ENCODE measurements at places on chromosomes 5 and 9.
A peak's percentile ranks its signal among the peaks of the same experiment; 100 is the strongest.

DNA sequence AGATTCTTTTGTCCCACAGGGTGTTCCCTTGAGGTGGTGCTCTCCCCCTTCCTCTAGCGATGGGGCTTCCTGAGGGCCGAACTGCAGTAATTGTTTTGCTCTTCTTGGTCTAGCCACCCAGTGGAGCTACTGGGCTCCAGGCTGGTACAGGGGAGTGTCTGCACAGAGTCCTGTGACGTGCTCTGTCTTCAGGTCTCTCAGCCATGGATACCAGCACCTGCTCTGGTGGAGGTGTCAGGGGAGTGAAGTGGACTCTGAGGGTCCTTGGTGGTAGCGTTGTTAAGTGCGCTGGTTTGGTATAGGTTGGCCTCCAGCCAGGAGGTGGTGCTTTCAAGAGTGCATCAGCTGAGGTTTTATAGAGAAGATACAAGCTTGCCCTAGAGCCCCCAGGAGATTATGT, 20.4 kb upstream of the CEP72 start:
- no peak for DNase-seq

DNA sequence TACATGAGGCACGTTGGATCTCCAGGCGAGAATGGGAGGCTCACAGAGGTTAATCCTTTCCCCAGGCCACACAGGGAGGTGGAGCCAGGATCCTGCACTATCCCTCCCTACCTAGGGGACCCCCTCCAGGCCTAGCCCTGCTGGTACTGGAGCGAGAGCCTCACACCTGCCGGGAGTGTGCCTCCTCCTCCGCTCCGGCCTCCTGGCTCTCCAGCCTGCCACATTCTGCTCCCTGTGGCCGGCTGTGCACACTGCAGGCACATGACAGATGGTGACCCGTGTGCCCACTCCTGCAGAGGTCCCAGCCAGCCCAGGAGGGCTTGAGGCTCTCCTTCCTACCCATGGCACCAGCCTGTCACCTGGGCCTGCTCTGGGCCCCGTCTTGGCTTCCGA, 93.4 kb downstream of the RXRA start:
- DNase-seq, result no peak

DNA sequence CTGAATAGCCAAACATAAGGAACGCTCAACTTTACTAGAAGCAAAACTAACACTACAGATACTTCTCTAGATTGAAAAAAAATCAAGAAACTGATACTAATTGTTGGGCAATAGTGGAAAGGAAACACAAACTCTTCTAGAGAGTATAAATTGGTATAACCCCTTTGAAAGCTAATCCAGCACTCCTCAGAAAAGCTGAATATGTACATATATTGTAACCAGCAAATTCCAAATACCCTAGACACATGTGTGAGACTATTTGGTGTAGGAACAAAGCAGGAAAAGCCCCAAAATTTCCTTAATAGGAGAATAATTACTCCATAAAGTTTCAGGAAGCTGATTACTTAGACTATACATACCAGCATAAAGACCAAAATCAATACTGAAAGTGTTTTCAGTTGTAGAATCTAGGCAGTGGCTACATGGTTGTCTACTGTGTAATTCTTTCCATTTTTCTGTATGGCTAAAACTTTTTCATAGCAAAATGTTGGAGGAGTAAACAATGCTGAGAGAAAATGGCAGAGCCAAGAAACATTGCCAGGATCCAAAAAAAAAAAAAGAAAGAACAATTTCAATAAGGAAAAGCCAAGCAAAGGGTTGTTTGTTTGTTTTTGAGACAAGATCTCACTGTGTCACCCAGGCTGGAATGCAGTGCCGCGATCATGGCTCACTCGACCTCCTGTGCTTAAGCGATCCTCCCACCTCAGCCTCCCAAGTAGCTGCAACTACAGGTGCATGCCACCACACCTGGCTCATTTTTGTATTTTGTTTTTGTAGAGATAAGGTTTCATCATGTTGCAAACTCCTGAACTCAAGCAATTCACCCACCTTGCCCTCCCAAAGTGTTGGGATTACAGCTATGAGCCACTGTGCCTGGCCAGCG, 15.0 kb downstream of the SKP1 start:
- DNase-seq, result no peak

DNA sequence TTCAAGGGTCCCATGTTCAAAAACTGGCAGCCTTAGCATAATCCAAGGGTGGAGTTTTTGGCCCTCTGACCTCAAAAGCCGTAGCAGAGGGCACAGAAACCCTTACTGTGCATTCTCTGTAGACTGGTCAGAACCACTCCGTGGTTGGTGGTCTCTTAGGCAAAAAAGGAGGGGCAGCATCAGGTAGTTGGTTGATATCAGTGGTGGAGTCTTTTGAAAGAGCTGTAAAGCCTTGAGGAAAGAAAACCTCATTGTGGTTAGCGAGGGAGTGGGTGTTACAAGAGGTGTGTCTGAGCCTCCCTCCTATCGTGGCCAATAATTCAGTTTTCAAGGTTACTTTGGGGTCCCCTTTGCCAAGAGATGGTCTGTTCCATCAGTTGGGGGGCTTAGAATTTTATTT, 40.9 kb downstream of the ARHGEF28 start:
- DNase-seq, result no peak

DNA sequence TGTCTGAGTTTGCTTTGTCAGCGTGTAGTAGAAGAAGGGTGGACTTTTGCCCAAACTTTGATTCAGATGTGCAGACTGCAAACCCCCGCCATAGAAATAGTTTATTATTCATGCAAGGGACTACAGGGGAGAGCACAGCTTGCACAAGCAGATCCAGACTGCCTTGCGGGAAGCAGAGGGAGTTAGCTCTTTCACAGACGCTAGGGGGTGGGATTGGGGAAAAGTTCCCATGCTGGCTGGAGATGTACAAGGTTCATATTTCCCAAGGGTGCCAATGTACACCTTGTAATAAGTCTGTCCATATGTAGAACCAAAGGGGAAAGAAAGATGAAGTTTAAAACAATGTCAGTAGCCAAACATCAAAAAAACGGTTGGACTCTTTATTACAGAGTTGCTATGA, 749.7 kb upstream of the COX7C start:
- no peak for DNase-seq

DNA sequence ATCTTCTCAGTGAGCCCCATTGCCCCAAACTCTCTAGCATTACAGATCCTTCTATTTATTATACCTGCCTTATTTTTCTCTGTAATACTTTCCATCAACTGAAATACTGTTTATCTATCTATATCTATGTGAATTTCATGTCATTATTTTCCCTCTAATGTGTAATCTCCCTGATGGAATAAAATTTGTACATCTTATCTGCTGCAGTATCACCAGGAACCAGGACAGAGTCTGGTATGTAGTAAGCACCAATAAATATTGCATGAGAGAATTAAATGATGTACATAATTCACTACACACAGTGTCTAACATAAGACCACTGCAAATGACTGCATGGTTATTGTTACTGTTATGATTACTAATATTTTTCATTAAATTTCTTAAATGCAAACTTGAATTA, 759.1 kb downstream of the PRELID2 start:
- DNase-seq, result no peak

- no peak for DNase-seq
Observed at GRCh38 chr5:1352231-1353219, 7.6 kb upstream of the CLPTM1L start.

- no peak for DNase-seq
Observed at GRCh38 chr5:178121391-178122276, 8.3 kb downstream of the N4BP3 start.

DNA sequence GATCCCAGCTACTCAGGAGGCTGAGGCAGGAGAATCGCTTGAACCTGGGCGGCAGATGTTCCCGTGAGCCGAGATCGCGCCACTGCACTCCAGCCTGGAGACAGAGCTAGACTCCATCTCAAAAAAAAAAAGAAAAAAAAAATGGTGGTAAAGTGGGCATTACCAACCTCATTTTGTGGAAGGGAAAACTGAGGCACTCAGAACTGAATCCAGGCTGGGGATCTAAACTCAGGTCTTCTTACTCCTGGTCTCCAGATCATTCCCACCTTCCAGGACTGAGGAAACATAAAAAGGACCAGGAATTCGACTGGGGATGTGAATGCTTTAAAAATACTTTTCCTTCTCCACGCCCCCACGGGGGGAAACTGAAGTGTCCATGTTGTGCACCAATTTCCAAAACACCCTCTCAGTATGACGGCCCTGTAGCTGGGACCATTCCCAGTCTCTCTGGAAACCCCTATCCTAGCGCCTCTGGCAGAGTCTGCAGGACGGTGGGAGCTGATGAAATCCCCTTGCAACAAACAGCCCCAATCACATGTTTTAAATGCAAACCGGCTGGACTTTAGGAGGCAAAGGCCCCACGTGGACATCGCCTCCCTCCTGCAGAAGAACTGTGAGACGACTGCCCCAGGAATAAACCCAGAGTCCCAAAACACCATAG, 8.9 kb upstream of the AKNA start:
- no peak for DNase-seq

DNA sequence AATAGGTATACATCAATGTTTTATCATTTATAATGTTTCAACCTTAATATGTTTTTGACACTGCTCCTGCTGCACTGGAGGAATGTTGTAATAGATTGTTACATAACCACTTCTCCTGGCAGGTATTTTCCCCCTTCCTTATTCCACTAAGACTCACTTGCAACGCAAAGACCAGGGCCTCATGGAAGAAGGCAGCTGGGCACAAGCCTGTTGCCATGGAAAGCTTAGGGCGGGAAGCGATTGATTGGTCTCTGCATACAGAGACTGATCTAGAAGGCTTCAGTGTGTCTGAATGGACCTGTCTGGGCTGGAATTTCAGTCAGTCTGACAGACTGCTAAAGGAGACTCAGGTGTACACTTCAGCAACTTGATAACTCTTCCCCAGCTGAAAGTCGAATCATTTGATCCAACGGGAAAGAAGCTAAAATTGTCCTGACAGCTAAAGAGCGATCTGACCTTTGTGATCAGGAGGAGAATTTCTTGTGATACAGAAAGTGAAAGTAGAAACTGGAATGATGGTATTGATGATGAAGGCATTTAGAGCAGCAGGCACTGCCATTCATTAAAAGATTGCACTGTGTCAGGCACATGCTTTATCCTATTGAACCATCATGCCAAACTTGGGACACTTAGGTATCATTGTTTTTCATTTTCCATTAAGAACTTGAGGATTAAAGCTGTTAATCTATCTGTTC, 65.1 kb downstream of the GRIA1 start:
- DNase-seq, result no peak

DNA sequence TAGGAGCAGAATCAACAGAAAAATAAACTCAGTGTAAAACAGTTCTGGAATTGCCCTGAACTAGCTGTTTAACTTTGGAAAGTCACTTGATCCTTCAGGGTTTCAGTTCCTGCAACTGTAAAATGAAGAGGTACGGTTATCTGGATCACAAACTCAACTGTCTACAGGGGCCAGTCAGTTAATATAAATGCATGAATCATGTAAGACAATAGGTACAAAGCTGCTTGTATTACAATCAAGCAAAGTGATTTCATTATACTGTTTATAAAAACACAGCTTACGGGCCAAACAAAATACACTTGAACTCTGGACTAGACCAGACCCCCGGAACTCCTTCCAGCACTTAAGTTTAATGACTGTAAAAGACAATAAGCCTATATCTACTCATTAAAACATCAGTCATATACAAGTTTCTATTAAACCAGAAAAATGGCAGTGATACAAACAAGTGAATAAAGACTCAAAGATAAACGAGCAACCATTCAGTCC, 73.0 kb downstream of the MRPS27 start:
- DNase-seq, result no peak

DNA sequence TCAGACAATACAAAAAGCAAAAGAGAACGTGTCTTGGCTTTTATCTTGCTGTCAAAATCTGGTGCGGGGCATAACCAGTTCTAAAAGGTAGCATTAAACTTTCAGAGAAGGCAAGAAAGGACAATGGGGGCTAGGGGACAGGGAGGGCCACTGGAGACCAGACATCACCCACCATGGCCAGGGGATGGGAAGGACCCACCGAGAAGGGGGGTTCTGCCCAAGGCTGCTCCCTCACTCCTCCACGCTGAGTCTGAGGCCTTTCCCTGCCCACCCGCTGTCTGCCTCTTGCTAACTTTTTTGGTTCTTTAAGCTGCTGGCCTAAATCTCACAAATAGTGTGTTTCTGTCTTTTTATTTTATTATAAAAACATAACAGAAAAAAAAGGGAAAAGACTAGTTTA, 33.6 kb downstream of the ATPSCKMT start:
- DNase-seq, result no peak

- no peak for DNase-seq
Observed at GRCh38 chr5:9533096-9533495, 12.8 kb downstream of the SEMA5A start.

DNA sequence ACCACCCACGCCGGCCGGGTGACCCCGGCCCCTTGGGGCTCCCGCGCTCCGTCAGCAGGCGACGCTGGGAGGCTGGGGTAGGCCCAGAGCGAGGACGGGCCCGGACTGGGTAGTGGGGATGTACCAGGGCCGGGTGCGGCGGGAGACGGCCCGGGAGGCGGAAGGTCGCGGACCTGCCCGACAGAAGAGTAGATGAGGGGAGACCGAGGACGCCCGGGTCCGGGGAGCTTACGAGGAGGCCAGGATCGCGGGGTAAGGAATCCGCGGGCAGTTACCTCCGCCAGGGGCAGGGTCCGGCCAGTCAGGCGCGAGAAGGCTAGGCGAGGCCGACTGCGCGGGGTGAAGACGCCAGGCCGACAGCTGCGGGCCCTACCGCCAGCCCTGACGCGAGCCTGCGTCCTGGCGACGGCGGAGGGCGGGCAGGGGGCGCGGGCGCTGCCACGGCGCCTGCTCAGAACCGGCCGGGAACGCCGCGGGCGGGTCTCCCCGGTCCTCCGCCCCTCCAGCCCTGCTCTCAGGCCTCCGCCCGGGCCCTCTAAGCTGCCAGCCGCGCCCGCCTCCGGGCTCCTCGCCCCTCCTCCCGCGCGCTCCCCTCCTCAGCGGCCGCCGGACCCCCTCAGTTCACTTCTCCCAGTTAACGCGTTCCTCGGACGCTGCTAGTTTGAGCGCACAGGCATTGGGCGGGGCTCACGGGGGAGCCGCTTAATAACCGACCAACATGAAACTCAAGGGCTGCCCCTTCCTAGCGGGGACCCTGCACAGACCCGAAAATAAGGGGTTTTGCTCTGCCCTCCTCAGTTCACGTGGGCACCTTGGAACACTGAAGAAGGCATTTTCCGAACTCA, at the start of gene CPLANE1:
TSS of gene CPLANE1 (minus strand) at position 407 of the 845 bp plus-strand sequence. CDS start 1,678 bp downstream, outside the sequence.
- DNase-seq, result peak; percentile 36

DNA sequence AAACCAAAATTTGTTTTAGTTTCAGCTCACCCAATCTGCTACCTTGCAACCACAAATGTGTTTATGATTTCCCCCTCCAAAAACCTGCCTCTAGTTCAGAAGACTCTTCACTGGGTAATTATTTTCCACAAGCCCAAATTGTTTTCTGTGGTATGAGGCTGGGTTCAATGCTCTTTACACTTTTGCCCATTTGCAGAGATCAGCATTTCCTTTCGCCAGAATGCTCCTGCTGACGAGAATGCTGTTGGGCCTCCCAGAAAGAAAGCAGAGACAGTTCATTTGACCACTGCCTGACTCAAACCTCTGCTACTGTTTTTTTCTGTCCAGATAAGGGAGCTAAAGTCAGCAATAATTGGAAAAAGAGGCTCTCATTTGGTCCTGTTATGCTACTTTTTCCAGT, 427.3 kb downstream of the PDE4D start:
- DNase-seq, result no peak

- no peak for DNase-seq
Observed at GRCh38 chr5:321726-322251, 275 bp downstream of the AHRR start.
